Activated CD4-positive, alpha-beta T cell treated with anti-CD3 and anti-CD28 coated beads for 24 hours (primary cell): ENCODE measurements at places on chromosomes 2 and 18.

- DNase-seq: no peak
These were observed 1135.3 kb upstream of the ZEB2 start for GRCh38 chr2:145655165-145655765.

DNA sequence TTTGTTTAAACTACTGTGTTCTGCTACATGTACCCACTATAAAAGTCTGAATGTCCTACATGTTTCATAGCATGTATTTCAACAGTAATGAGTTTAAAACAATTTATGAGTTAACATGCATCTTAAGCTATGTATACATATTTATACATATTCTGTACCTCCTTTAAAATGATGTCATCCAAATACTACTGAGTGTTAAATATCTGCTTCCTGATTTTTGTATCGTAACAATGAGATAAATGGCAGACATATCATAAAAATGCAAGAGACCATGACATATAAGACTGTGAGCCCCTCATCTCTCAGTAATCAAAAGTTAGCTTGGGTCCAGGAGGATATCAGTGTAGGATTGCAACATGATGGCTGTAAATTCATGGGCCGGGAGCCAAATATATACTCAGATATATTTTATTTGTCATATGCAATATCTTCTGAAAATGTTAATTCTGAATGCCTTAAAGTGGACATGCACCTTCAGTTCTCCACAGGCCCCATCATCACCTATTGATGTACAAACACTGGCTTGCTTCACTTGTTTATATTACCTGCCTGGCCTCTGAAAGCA is 3.6 kb downstream of the COL5A2 start:
- DNase-seq: no peak

DNA sequence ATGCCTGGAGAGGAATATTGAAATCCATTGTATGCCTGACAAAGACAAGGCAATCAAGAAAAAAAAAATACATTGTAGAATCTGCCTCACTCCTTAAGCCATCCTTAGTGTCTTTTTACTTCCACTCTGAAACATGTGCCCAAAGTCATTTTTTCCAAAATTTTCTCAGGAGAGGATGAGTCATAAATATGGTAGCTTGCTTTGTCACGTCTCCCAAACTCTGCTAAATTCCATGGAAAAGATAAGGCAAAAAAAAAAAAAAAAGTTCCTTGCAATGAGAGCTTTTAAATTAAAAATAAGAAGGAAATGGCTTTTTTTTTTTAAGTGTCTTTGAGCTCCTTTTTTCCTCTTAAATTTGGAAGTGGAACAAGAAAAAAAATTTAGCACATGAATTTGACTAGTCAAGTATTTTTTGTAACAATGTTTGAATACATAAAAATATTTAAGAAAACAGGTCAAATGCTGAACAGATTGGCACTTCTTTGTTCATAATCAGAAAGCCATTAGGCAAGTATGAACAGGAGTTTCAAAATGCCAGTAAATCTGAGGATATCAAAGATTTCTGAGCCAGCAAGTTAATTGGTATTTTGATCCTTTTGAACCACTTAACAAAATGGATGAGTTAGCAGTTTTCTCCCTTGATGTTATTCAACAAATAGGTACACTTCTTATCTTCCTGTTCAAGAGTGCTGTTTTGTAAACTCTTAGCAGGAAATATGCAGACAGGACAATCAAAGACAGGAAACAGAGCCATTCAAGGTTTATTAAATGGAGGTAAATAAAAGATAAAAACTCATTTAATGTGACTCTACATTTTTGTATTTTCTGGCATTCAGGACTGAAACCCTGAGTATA is 247.3 kb upstream of the SP5 start:
- no peak for DNase-seq

GRCh38 chr2:64457524-64457923 is 3.6 kb downstream of the LGALSL start:
- DNase-seq: no peak

DNA sequence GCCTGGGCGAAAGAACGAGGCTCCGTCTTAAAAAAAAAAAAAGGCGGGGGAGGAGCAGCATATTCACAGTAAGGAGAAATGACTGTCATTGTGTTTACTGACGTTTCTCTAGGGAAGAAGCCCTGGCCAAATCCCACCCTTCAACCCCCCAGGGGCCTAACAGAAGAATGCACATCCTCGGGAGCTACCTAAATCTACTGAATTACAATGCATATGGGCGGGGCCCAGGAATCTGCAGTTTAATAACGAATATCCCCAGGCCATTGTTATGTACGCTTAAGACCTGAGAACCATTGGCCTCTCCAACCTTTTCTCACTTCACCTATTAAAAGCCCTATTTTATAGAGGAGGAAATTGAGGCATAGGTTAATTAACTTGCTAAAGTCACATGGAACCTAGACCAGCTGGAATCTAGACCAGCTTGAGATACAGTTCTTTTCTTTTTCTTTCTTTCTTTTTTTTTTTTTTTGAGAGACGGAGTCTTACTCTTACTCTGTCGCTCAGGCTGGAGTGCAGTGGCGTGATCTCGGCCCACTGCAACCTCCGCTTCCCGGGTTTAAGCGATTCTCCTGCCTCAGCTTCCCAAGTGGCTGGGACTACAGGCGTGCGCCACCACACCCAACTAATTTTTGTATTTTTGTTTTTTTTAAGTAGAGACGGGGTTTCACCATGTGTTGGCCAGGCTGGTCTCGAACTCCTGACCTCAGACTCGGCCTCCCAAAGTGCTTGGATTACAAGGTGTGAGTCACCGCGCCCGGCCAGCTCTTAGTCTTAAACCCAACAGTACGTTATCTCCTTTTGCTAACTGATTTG is 708 bp upstream of the RIF1 start:
- DNase-seq: no peak
